ENCODE measurements at places on chromosomes 16 and 17.

DNA sequence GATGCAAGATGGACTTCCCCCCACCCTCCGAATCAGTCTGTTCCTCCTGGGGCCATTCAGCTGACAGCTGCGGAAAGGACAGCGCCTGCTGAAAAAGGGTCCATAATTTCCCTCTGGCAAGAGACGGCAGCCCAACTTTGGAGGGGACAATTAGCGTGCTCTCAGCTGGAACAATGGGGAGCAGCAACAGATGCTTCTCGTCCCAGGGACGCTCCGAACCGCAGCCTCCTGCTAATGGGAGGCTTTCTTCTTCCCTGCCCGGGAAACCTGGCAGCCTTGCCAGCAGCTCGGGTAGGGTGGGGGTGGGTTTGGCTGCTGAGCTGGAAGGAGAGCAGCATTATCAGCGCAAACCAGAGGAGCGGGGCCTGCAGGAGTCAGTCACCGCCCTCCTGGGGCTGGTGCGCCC, 500.0 kb upstream of the SALL1 start:
- DNase-seq, result no peak

DNA sequence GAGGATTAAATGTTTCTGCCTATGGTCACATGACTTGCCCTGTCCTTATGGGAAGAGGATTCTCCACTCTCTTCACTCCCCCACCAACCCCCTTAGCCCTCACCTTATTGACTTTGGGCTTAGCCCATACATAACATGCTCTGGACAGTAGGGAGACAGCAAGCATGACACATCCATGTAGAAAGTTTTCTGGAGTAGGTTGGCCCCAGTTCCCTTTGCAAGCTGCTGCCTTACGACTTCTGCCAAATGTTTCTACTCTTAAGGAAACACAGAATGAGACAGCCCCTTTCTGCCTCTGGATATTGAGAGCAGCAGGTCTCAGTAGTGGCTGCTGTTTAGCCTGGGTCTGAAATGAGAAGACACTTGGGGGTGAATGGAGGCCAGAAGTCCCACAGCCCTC, 282.2 kb downstream of the MAP2K6 start:
- DNase-seq, result no peak

DNA sequence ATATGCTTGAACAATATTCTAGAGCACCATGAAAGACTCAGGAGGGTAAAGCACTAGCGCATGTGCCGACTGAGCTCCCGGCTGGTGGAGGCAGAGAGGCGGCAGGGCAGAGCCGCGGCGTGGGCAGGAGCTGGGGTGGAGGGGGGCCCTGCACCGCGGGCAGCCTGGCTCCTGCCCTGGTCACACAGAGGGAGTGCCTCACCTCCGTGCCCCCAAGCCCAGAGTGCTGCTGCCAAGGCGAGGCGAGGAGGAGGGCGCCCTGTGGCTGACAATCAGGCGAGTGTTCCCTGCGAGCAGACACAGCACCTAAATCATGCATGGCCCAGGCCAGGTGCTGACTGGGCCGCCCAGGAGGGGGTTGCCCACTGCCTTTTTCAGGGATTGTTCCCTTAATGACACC, 105.8 kb upstream of the TNRC6C start:
- no peak for DNase-seq

- DNase-seq, result no peak
Measured at GRCh38 chr16:87704754-87705353, 60.9 kb downstream of the KLHDC4 start.

- DNase-seq, result no peak
Measured at GRCh38 chr16:31502981-31503380, 5.2 kb downstream of the RUSF1 start.

GRCh38 chr16:31487720-31488467, 5.0 kb downstream of the SLC5A2 start:
- DNase-seq, result peak; percentile 48

GRCh38 chr17:19285213-19285900, 48.2 kb downstream of the EPN2 start:
- no peak for DNase-seq

DNA sequence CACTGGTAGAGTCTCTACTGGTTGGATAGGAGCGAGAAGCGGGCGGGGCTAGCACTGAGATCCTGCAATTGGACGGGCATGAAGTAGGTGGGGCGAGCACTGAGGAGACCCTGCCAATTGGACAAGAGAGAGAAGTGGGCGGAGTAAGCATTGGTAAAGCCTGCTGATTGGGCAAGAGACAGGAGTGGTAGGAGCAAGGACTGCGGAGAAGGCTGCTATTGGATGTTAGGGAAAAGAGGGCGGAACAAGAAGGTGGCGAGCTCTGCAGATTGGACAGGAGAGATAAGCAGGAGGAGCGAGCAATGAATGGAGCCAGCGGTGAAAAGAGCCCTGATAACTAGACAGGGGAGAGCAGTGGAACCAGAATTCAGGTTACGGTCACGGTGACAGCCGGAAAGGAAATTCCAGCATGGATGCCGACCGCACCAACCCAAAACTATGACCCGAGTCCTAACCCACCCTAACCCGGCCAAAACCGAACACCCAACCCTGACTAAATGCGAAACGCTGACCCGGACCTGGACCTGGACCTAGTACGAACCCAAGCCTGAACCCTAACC, 4.8 kb downstream of the SCGB1C2 start:
- DNase-seq, result no peak

- DNase-seq, result no peak
Measured at GRCh38 chr17:33460781-33461450, 167.8 kb upstream of the ASIC2 start.

- DNase-seq, result no peak
Measured at GRCh38 chr16:77169650-77170236, 21.2 kb upstream of the MON1B start.

GRCh38 chr17:82917699-82918345, 78.0 kb upstream of the ZNF750 start:
- DNase-seq, result no peak

DNA sequence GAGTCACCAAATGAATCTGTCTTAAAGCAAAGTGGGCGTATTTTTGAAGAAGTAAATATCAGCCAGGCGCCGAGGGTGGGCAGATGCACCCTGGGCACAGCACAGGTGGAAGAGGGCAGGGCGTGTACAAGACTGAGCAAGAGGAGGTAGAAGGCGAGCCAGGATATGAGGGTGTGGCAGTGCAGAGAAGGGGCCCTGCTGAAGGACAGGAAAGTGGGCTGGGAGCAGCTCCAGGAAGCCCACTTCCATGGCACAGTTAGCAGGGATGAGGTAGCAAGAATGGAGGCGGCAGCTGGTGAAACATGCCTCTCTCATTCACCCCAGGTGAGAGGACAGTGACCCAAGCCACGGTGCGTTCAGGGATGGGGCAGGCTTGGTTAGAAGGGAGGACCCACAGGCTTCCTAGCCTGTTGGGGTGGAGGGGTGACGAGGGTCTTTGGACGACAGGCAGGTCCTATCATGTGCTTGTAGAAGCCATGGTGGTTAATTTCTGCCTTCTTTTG, 149.3 kb downstream of the CLEC16A start:
- no peak for DNase-seq

DNA sequence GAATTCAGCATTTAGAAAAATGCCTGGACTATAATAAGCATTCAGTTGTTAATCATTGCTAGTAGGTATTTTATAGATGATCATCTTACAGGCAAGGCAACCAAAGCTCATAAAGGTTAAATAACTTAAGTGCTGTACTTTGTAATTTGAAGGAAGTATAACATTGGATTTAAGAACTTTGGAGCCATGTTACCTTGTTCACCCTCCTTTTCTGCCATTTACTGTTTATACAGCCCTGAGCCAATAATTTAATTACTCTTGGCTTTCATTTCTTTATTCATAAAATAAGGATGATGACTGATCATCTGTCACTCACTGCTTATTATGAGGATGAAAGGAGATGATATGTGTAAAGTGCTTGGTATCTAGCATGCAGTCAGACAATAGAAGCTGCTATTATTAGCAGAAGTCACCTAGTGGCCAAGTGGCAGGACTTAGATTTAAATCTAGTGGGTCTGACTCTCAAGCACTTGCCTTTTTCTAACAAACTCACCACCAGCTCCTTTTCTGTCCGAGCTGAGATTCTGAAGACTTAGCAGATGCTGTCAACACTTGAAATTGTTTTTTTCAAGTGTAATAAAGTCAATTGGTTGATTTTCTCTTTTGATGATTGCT, 18.3 kb upstream of the DDX52 start:
- no peak for DNase-seq

GRCh38 chr16:47886631-47887415, 269.0 kb downstream of the ABCC12 start:
- DNase-seq, result no peak

- DNase-seq, result no peak
Measured at GRCh38 chr16:56812884-56813283, 52.1 kb upstream of the SLC12A3 start.

- DNase-seq, result no peak
Measured at GRCh38 chr16:2806286-2806685, 8.0 kb downstream of the PRSS41 start.

DNA sequence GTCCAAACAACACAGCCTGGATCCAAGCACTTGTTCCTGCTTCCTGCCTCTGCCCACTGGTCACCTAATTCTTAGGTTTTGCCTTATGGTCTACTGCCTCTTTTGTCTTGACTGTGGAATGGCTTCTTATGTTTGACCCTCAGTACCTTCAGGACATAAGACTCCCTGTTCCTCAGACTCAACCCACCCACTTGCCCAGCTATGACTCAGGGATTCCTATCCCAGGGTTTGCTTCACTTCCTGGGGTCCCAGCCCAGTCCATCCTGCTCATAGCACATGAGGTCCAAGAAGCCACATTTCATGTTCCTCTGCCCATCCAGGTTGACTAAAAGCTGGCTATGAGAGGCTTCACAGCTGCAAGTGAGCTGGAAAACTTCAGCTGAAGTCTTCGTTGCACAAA, 320.9 kb upstream of the CDH5 start:
- no peak for DNase-seq

- DNase-seq, result no peak
Measured at GRCh38 chr17:77916703-77917481, 41.6 kb upstream of the TNRC6C start.

- no peak for DNase-seq
Measured at GRCh38 chr17:73230088-73230487, 31.6 kb downstream of the CPSF4L start.

- no peak for DNase-seq
Measured at GRCh38 chr16:11328172-11329070, 16.8 kb upstream of the RMI2 start.

GRCh38 chr17:2983255-2983654, 80.2 kb downstream of the OR1D5 start:
- DNase-seq, result no peak

DNA sequence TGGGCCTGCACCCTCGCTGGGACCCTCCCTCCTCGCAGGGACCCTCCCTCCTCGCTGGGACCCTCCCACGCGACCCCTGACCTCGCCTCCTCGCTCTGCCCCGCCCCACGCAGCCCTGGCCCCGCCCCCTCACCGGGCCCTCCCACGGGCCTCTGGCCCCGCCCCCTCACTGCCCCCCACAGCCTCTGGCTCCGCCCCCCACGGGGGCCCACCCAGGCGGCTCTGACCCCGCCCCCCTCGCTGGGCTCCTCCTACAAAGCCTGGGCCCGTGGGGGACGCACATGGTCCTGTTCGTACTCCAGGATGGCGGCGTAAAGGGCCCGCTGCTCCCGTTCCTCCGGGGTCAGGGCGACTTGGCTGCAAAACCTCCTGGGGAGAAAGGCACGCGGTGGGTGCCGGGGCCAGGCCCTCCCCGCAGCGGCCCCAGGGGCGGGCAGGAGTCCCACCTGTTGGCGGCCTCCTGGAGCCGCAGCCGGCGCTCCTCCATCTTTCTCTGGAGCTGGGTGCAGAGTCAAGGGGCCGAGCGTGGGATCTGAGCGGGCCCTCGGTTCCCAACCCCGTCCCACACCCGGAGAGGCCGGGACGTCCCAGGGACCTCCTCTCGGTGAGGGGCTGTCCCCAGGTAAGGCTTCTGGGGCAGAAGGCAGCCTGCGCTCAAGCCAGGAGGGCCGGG, 9.0 kb downstream of the VPS9D1 start:
- no peak for DNase-seq

GRCh38 chr16:47309581-47310312, 151.1 kb downstream of the ITFG1 start:
- no peak for DNase-seq

All from cortex of kidney (tissue), 1 donor.